ENCODE measurements at places on chromosomes 1 and 21.

- ATAC-seq = peak; percentile 52
Observed at GRCh38 chr1:68322837-68323687, 90.7 kb upstream of the WLS start.

DNA sequence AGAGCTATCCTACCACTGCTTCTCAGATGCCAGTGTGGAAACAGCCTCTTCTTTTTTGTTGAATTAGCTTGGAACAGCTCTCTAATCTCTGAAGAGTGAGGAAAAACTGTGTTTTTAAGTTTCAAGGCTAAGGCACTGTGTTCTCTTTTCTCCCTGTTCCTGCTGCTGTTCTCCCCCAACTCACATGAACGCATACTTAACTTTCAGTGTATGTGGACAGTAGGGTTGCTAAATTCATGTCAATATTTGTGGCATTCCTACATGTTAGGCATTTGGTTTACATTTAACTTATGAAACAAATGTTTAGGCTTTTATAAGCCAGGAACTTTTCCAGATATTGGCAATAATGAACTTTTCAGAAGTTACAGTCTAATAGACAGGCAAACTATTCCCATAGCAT is 6.8 kb downstream of the BACH1 start:
- no peak for ATAC-seq

GRCh38 chr21:38303300-38303699 is 46.5 kb downstream of the KCNJ15 start:
- ATAC-seq = peak; percentile 91

DNA sequence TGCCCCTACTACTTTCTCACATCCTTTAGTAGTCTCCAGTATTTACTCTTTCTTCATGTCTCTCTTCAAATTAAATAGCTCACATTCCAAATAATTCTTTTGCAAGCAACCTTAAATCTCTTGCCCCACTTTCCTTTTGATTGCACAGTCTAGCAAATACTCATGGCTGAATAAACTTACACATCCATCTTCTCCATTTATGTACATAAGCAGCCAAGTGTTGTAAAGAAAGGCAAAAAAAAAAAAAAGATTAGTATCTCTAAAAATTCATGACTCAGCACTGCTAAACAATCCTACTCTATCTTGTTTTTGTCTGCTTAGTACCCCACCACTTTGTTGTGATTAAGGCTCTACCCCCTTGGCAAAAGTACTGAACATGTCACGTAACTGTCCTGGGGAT is 42.6 kb downstream of the F13B start:
- no peak for ATAC-seq

DNA sequence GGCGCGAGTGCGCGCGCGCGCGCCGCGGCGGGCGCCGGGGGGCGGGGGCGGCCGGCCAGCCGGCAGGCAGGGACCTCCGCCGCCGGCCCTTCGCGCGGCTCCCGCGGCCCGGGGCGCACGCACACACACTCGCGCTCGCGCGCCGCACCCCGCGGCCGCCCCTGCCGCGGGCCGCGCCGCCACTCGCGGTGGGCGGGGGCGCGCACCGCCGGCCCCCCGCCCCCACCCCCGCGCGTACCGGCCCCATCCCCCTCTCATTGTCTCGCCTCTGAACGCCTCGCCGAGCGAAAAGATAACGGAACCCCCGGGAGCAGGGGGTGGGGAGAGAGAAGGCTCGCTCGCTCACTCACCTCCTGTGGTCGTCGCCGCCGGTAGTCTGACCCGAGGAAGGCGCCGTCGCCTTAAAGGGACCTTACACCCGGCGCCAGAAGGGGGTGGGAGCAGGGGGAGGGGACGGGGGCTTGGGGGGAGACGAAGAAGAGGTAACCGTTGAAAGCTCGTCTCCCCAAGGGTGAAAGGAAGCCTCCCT is 428 bp downstream of the POGZ start:
- peak; percentile 56 for ATAC-seq

- ATAC-seq = no peak
Observed at GRCh38 chr1:157971769-157972168, 21.7 kb upstream of the KIRREL1 start.

GRCh38 chr1:205054013-205054412 is 11.0 kb downstream of the CNTN2 start:
- ATAC-seq = no peak

DNA sequence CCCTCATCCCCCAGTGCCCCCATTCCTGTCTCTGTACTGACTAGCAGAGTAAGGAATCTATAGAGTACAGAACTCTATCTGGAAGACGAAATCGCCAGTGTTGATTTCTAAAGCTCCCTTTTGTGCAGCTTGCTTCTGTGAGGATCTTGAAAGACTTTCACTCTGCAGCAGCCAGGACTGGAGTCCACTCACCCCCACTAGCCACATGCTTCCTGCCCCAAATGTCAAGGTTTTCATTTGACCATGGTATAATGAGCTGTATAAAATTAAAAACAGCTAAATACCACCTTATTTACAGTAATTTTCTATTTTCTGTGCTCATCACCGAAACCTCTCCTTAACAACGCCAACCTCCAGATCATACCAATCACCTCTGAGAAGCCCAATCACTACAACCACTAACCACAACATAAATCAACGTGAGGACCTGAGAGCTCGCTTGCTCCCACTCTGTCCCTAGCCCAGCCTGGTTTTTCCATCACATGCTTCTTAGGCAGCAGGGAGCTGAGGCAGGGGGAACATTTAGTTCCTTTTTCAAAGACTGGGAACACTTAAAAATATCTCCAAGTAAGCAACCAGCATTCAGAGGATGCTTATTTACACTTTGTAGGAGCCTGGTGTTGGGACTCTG is 56.1 kb upstream of the IRF2BP2 start:
- no peak for ATAC-seq

DNA sequence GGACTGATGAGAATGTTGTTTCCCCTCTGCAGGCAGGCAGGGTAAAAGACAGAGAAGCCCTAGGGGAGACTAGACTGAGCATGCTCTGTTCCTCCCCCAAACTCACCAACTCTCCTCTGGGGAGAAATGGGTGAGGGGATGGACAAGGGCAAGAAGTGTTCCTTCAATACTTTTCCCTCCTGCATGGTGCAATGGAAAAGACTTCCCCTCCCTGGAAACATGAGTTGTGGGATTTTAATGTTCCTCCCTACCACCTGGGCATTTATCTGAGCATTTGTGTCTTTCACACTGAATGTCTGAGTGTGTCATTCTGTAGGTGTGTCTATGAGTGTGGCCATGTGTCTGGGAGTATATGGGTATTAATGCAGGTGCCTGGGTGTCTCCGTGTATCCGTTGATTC is 275.7 kb downstream of the C1orf94 start:
- no peak for ATAC-seq

- ATAC-seq = no peak
Observed at GRCh38 chr1:63022319-63022718, 238.4 kb downstream of the ATG4C start.

GRCh38 chr1:89802841-89803240 is 18.0 kb upstream of the LRRC8D start:
- no peak for ATAC-seq

DNA sequence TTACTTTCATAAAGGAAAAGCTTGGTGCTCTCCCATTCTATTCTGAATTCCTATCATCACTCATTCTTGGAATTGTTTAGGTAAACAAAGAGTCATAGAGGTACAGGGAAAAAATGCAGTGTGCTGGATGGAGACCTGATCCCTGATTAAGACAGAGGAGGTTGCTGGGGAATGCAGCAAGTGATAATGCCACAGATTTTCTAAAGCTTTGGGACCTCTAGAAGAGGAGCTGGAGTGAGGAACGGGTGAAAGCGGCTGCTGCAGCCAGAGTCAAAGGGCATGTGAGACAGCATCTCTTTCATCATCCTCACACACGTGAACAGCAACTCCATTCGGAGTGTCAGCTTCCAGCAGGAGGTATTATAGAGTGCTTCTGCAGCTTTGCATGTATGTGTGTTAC is 54.9 kb upstream of the DIPK1A start:
- ATAC-seq = no peak

DNA sequence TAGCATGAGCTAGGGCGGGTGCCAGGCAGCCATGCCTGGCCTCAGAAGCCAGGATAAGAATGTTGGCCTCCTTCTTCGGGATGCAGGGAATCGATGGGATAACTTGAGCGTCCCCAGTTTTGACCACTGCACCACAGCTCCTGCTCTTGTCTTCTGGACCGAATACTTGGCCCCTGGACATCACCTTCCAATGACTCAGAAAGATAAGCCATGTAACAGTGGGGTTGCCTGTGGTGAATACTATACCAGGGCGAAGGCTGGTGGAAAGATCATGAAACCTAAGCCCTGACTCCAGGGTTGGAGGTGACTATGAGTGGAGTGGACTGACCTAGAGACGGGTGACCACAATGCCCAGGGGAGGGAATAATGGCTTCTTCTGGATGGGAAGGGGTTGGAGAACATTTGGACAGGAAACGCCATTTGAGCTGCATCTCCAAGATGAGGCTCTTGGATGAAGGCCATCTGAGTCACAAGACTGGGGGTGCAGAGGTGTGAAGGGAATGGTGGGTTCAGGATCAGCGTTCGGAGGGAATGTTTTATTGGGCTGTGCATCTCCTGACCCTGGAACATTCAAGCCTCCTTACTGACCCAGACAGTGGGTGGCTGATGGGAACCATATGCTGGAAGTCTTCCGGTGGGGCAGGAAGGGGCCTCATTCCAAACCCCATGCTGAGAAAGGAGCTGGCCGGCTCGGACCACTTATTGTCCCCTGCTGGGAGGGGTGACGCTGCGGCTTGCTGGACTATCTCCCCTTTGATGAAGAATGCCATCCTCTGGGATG is 18.5 kb upstream of the KCNE2 start:
- peak; percentile 5 for ATAC-seq

- no peak for ATAC-seq
Observed at GRCh38 chr1:212607206-212607912, 1.2 kb upstream of the ATF3 start.

DNA sequence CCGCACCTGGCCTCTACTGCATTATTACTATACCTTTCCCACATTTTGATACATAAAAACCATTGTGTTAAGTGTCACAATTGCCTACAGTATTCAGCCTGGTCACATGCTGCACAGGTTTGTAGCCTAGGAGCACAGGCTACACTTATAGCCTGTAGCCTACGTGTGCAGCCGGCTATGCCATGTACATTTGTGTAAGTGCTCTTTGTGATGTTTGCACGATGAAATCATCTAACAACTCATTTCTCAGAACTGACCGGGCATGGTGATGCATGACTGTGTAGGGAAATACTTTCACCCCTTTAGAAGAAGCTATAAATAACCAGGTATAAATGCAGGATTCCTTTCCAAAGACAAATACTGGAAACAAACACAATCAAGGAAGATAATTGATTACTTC is 12.1 kb downstream of the ERG start:
- ATAC-seq = no peak

- ATAC-seq = no peak
Observed at GRCh38 chr21:33029975-33030461, 4.3 kb downstream of the OLIG2 start.

DNA sequence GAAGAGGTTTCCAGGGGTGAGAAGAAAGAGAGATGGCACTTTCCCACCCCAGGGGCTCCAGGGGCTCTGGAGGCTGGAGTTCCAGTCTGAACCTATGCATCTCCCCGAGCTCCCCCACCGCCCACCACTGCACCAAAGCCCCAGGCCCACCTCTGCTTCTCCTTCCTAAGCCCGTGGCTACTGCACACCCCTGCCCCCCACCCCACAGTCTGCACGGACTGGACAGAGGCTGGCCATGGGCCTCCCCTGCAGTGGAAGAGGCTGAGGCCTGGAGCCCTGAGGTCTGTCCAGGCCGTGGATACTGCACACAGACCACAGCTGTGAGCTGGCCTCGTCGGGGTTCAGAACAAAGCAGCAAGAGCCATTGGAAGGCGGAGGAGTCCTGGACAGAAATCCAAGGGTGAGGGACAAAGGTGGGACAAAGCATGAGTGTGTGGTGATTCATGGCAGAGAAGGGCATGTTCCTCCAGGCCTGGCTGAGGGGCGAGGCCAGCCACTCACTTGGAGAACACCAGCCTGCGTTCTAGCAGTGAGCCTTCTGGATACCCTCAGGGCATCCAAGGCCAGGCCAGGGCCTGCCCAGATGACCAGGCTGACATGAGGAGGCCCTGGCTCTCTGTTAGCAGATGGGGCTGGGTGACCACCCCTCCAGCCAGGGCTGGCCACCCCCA is 244.8 kb upstream of the VAMP3 start:
- ATAC-seq = no peak

DNA sequence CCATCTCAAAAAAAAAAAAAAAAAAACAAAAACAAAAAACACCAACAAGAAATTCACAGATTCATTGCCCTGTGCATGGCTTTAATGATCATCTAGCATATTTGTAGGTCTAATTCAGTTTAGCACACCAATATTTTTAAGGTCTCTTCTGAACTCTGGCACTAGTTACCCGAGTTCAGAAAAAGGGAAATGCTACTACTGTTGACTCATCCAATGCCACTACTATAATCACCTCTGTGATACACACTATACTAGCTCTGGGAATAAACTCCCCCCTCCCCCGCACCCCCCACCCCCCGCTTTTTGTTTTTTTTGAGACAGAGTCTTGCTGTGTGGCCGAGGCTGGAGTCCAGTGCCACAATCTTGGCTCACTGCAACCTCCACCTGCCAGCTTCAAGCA is 55.6 kb downstream of the FBXO42 start:
- ATAC-seq = no peak

DNA sequence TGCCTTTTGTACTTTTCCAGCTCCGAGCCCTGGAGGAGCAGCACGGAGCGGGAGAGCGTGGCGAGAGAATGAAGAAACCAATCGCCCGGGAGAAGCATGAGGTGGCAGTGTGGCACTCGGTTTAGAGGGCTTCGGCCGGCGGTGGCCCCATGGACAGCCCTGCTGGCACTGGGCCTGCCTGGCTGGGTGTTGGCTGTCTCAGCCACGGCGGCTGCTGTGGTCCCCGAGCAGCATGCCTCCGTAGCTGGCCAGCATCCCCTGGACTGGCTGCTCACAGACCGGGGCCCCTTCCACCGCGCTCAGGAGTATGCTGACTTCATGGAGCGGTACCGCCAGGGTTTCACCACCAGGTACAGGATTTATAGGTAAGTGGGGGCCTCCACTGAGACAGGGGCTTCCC is 59.0 kb downstream of the BRINP2 start:
- ATAC-seq = no peak

DNA sequence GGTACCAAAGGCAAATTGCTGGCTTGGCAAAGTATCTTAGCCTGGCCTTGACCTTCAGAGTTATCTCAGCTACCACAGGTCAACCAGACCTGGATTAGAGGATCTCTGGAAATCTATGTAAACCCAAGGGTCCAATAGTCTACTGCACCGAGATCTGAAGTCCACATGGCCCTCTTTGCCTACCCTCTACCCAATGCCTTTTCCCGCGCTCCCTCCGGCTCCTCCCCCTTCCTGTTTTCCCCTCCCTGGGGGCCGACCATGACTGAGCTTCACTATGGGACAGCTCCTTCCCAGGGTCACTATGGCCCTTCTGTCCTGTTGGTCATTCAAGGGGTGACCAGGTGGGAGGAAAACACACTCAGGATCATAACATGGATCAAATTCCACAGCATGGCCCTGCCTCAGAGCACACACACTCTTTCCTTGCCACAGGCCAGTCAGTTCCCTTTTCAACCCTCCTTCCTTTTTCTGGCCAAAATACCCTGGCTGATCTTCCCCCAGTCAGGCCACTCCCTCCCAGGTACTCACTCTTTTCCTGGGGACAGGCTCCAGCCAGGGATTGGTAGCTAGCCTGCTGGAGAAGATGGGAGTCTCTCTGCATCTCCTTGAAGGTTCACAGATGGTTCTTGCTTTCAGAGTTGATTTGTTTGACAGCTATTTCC is 19.1 kb upstream of the TMEM183A start:
- no peak for ATAC-seq

GRCh38 chr1:226417830-226418546 is 10.1 kb upstream of the PARP1 start:
- no peak for ATAC-seq

- no peak for ATAC-seq
Observed at GRCh38 chr1:6547301-6547700, 7.0 kb downstream of the NOL9 start.

Data from gastroesophageal sphincter (tissue), 4 donors.